ENCODE measurements at places on chromosomes 4 and X.

DNA sequence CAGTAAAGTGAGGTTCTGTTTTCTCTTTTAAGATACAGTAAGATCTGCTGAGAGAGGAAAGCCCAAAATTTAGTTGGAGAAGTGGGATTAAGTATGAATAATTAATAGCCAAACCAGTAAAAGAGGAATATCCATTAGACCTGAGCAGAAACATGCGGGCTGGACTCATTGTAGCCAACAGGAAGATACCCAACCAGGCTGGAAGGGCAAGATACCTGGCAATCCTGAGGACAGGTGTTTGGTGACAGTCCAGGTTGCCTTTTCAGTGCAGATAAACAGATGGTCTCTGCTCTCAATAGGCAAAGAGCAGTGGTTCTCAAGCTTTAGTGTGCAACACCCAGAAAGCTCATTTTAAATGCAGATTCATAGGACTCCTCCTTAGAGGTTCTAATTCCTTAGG is 980.8 kb upstream of the GRID2 start:
- no peak for DNase-seq

DNA sequence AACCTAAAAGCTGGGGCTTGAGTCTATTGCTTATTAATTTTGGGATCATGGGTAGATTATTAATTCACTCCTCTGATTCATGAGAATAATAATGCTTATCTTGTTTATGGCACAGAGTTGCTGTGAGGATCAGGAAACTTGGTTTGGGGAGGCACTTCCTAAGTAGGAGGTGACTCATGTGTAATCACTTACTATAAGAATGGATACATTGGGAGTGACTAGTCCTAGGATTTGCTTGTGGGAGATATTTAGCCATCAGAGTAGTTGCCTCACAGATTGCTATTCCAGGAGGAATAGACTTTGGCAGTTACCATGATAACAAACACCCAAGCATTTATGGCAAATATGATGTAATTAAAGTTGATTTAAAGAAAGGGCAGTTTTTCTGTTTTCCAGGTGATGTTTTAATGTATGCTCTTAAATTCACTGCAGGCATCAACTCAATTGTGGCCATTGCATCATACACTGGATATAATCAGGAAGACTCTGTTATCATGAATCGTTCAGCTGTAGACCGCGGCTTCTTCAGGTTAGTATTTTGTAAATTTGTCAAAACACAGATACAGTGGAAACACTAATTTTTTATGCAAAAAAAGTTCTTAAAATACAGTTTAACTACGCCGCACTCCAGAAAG is 41.9 kb downstream of the POLR2B start:
- no peak for DNase-seq

DNA sequence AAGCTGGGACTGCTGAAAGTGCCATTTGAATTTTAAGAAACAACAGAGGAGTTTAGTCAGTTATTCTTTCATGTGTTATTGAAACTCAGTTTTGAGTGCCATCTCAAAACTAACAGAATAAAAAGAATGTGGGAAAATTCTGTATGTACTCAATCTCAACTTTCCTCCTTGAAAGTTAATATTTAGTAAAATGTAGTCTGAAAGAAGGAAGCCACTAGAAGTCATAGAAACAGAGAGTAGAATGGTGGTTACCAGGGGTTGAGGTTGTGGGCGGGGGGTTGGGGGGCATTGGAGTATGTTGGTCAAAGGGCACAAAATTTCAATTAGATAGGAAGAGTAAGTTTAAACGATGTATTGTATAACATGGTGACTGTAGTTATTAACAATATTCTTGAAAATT is 628.3 kb upstream of the MAGEB2 start:
- DNase-seq: no peak

- DNase-seq: no peak
Measured at GRCh38 chr4:43224559-43224958, 332.0 kb downstream of the GRXCR1 start.

DNA sequence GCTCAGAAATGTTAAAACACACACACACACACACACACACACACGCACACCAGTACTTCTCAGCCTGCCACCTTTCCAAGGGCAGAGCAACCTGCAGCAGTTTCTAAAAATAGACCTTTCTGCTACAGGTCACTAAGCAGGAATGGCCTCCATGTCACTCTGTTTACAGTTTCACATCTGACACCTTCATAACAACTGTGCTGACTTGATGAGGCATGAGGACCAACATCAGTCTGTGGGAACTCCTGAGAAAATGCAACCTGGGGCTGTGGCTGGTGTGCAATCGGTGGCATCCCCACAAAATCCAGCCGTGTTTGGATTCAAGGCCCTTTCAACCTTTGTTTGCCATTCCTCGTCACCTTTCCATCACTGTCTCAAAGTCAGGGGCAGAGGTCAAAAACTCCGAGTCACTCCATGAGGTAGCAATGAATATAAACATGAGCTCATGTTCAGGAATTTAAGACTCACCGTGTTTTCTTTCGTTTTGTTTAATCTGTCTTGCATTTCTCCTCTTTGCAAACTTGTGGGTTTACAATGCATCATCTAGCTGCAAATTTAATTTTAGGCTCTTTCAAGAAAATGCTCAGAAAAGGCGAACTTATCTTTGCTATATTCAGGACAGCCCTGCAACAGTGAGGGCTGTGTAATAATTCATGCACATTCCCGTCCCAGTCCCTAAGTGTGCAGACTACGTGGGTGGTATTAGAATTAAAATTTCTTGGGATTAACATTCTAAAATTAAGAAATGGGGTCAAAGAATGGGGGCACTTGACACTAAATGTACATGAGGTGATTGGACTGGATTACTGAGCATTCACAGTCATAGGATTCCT is 135.3 kb downstream of the SHROOM3 start:
- no peak for DNase-seq
